ENCODE measurements at places on chromosomes 1 and 21.

- no peak for DNase-seq
Measured at GRCh38 chr1:169196161-169196560, 89.7 kb downstream of the ATP1B1 start.

- no peak for DNase-seq
Measured at GRCh38 chr1:212722270-212722957, 22.8 kb upstream of the BATF3 start.

- DNase-seq, result no peak
Measured at GRCh38 chr1:82491301-82492048, 690.7 kb downstream of the ADGRL2 start.

- no peak for DNase-seq
Measured at GRCh38 chr1:15702722-15703550, 18.8 kb downstream of the PLEKHM2 start.

- DNase-seq, result no peak
Measured at GRCh38 chr1:162541619-162542141, 19.8 kb upstream of the UAP1 start.

- DNase-seq, result no peak
Measured at GRCh38 chr1:63668298-63668697, 75.1 kb downstream of the PGM1 start.

DNA sequence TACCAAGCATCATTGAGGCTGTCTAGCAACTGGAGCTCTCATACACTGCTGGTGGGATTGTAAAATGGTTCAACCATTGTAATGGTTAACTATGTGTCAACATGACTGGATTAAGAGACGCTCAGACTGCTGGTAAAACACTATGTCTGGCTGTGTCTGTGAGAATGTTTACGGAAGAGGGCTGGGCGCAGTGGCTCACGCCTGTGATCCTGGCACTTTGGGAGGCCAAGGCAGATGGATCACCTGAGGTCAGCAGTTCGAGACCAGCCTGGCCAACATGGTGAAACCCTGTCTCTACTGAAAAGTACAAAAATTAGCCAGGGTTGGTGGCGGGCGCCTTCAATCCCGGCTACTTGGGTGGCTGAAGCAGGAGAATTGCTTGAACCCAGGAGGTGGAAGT, 4.8 kb upstream of the FCRLA start:
- no peak for DNase-seq

GRCh38 chr1:226677027-226678020, 61.8 kb downstream of the ITPKB start:
- DNase-seq, result peak; percentile 71

- DNase-seq, result no peak
Measured at GRCh38 chr1:81472387-81472786, 328.3 kb upstream of the ADGRL2 start.

DNA sequence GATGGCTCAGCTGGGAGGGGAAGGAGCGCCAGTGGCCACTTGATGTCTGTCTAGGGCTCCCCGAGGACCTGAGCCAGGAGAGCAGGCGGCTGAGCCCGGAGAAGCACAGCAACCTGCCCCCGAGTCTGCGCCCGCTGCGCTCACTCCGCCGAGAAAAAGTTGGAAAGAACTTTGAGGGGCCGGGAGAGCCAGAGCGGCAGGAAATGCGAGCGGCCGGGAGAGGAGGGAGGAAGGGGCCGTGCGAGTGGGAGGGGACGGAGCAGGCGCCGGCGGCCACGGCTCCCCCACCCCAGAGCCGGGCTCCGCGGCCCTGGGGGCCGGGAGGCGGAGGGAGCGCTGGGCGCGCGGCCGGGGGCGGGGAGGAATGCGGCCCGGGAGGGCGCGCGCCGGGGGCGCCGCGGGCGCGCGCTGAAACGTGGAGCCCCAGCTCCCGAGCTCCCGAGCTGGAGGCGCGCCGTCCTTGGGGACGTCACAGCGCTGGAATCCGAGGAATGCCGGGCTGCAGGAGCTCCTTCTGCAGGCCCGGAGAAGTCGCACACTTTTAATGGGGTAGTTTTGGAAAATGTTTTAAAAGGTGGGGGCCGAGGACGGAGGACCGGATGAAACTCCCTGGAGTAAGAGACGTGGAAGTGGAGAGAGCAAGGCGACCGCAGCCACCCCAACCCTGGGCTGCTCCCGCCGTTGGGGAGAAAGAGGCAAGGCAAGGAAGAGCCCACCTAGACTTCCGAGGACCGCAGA, at the start of gene PTPN14:
Gene PTPN14, minus strand, starts transcription at position 167 of the 738 bp plus-strand sequence. CDS start 86,799 bp downstream, outside the sequence.
- DNase-seq, result no peak

- DNase-seq, result peak; percentile 28
Measured at GRCh38 chr1:46131712-46132528, 509 bp downstream of the PIK3R3 start.

GRCh38 chr1:209368864-209369598, 214.5 kb upstream of the CAMK1G start:
- DNase-seq, result no peak

DNA sequence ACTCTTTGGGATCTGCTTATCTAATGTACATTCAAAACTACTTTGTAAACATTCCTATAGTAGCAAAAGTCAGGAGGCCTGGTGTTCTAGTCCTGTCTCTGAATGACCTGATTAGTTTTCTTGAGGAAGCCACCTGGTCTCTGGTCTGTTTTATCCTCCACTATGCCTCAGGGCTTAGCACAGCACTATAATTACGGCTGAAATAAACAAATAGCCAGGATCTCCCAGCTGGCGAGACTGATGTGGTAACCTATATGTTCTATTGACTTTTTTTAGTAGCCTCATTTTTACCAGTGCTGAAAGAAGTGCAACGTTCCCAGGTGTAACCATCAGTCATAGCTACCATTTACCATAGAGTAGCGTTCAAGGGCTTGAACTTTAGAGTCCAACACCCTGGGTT, 24.2 kb upstream of the RPL11 start:
- DNase-seq, result no peak

DNA sequence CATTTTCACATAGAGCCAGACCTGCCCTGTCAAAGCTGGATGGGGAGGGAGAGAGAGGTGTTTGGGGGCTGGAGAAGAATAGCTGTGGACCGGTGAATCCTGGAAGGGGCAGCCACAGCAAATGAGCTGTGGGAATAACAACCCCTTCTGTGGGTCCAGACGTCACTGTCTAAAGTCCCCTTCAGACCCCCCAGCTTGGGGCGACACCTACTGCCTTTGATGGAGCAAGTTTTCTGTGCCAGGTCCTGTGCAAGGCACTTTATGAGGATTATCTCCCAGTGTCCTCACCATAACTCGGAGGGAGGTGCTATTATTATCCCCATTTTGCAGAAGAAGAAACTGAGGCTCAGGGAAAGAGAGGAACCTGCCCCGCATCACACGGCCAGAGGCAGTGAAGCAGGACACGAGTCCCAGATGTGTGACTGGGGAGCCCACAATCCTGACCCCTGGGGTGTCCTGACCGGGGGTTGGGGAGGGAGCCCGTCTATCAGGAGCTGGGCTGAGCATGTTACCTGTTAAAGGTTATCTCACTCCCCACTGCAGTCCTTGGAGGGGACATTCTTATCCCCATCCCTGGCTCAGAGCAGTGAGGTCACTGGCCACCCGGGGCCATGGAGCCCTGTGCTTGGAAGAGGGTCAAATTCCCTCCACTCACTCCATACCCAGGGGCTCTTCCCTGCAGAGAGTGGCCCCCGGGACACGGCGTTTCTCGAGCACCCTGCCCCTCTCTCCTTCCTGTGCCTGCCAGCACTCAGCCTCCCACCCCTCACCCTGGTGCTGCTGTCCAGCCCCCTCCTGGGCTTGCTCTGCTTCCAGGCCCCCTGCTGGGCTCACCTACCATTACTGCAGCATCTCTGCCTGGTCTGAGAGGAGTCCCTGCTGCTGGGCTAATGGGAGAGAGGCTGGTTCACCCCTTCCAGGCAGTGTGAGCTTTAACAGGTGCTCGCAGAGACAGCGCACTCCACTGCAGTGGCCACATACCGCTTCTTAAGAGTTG, 132.9 kb downstream of the PTPRU start:
- no peak for DNase-seq

DNA sequence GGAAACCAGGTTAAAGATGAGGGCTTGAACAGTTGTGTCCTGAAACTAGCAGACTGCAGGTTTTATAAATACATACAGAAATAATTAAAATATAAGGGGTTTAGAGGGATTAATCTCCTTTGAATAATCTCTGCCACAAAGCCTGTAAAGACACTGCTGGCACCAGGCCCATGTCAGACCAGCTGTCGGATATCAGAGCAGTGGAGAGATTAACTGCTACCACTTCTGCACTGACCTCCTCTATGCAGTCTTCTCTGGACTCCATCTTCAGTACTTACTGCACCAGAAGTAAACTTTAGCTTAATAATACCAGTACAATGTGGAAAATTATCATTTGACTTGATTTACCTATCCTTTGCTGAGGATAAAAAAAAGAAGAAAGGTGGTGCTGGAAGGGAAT, 128.6 kb downstream of the LHX4 start:
- no peak for DNase-seq

DNA sequence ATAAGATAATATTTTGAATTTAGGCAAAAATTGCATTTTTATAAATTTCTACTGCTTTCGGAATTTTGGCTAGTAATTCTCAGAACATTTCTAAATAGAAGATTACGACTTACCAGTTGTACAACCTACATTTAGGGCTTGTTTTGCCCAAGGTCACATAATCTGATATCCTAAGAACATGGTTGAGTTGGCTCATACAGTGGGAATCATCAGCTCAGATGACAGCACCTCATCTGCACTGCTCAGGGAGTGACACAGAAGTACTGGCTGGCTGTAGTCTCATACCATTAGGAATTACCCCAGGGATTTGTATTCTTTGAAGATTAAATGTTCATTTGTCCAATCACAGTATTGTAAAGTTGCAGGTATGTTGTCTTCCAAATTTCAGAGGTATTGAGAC, 217.6 kb downstream of the ADGRL2 start:
- DNase-seq, result no peak

- DNase-seq, result no peak
Measured at GRCh38 chr21:41964171-41964570, 10.4 kb upstream of the C2CD2 start.

- DNase-seq, result no peak
Measured at GRCh38 chr1:53369034-53369750, 41.3 kb upstream of the LRP8 start.

DNA sequence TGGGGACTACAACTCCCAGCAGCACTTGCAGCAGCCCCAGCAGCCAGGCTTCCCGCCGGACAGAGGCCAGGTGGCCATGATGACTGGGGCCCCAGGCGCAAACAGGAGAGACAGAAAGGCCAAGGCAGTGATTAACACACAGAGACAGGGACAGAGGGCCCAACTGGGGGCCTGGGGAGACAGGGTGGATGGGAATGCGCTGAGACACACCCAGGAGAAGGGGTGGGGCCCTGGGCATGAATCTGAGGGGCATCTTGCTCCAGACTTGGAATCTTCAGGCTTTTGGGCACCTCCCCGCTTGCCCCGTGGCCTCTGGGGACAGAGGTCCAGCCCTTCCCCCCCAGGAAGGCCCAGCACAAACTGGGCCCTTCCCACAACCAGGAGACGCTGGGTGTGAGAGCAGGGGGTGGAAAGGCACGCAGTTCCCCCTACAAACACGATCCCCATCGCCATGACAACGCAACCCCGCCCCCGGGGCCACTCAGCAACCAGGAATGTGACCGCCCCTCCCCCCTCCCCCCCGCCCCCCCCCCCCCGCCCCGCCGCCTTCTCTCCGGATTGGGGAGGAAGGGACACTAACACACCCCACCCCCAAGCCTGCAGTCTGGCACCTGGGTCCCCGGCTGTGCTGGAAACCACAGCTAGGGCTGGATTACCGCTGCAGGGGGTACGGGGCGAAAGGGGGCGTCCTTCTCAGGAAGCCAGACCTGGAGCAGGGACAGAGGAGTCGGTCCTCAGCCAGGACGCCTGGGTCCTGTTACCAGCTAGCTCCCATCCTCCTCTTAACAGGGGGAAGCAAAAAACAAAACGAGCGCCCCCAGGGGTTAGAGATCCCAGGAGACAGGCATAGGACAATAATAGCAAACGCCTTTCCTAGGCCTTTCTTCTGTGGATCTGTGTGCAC, 4.5 kb downstream of the HDGF start:
- peak; percentile 78 for DNase-seq

DNA sequence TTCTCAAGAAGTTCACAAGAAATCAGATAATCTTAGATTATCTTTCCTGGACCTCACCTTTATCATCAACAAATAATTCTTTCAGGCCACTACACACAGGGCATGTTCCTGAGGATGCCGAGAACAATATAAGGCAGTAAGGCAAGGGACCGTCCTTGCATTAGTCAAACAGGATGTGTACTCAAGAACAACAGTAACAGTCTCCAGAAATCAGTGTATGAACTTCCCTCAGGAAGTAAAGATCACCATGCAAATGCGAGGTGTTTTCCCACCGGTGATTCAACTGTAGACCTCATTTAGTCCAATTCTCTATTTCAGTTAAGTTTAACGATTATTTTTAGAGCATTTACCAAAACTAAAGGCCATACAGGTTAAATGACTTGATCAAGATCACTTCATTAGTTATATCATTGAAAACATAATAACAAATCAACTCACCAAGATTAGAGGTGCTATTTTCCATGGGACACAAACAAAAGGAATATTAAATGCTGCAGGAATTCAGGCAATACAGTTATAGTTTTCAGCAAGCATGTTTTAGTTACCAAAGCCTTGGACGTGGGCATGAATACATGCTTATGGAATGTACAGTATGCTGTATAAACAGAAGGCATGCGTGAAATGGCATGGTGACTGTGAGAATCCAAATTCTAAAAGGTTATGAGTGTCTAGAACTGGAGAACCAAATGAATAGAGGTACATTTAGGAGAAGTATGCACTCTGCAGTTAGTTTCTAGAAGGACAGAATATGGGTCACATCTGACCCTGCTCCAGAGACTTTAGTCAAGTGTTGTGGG, 145.2 kb downstream of the TNR start:
- DNase-seq, result no peak

DNA sequence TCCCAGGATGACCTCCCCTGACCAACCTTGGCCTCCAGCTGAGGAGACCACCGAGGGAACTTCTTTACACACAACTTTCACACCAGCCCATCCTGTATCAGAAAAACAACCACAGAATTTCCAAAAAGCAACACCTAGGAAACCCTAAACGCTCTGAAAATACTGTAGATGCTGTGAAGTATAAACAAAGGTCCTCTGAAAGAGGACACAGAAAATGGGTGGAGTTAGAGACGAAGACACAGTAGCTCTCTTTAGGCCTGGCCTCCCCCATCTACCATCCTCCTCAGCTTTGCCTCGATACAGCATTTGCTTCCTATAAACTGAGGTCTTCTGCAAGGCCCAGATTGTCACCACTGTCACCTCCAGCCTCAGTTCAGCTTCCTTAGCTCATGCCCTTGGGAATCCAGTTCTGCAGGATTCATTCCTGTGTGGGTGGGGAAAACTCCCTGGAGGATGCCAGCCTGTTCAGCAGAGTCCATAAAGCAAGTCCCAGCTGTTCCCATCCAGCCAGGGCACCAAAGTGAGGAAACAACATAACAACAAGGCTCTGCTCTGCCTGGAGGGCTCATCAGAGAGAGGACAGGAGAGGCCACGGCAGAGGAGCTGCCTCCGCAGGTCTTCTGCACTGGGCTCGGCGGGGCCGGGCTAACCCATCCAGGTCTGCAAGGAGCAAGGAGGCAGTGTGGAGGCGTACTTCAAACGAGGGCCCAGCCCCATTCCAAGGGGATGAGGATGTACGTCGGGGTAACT, 15.0 kb downstream of the PIK3C2B start:
- DNase-seq, result no peak

- no peak for DNase-seq
Measured at GRCh38 chr1:190477762-190478148, at the start of gene BRINP3. TSS of gene BRINP3 (minus strand) at chr1:190477864.
